Activated effector memory CD4-positive, alpha-beta T cell treated with anti-CD3 and anti-CD28 coated beads, Interleukin-2, amount 50 U/mL, for 16 hours (primary cell): ENCODE measurements at places on chromosomes 5 and 9.
A peak's percentile ranks its signal among the peaks of the same experiment; 100 is the strongest.

DNA sequence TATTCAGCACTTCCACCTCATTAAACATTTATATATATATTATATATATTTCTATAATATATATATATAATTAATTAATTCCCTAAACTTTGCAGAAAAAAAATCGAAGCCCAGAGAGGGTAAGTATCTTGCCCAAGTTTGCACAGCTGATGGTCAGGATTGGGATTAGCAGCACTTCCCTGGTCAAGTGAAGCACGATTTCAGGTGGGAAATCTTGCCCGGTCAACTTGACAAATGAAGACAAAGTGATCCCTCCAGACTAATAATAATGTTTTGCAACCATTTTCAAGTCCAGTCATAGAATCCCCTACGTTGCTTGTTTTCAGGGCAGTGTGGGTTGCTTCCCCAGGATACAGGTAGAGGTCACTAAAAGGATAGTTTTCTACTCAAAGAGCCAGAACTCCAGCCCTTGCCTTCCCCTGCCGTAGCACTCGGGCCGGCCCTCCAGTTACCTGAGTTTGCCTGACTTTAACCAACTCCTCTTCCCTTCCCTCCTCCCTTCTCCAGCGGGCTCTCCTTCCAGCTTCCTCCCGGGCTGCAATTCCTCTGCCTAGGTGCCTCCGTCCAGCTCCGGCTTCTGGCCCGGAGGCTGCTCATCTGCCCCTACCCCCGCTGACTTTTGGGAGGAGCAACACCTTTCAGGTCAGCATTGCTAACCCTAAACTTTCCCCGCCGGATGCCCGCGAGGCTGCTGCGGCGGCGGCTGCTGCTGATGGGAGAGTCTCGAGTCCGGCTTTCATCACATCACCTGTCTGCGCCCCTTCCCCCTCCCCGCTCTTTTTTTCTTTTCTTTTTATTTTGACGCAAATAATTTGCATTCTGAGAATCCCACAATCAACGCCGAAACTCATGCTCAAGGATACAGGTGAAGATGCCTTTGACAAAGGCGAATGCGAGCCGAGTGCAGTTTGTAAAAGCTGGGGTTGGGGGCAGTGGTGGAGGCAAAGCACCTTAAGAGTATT lies 930 bp downstream of the PRLR start:
- DNase-seq = no peak

DNA sequence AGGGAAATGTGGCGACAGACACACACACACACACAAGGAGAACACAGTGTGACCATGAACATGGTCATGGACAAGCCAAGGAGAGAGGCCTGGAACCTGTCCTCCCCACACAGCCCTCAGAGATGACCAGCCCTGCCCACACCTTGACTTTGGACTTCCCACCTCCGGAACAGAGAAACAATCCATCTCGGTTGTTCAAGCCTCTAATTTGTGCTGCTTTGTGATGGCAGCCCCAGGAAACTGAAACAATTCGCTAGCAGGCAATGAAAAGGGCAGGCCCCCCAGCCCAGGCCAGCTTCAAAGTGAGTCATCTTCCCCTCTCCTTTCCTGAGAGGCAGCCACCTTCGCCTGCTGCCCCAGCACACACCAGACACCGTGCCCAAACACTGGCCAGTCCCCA lies 47.7 kb downstream of the NSUN2 start:
- no peak for DNase-seq

DNA sequence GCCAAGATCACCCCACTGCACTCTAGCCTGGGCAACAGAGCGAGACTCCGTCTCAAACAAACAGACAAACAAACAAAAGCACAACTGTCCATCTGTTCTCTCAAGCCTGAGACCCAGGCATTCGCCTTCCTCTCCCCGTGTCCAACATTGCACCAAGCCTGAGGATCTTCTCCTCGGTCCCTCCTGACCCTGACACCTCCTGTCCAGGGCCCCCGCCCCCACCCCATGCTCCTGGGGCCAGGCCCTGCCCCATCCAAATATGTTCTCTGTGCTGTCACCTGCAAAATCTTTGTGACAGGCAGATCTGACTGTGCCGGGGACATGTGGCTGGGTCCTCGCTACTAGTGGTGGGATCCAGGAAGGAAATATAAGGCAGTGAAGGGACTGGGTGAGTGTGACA lies 33.4 kb upstream of the UNC5A start:
- peak; percentile 8 for DNase-seq

DNA sequence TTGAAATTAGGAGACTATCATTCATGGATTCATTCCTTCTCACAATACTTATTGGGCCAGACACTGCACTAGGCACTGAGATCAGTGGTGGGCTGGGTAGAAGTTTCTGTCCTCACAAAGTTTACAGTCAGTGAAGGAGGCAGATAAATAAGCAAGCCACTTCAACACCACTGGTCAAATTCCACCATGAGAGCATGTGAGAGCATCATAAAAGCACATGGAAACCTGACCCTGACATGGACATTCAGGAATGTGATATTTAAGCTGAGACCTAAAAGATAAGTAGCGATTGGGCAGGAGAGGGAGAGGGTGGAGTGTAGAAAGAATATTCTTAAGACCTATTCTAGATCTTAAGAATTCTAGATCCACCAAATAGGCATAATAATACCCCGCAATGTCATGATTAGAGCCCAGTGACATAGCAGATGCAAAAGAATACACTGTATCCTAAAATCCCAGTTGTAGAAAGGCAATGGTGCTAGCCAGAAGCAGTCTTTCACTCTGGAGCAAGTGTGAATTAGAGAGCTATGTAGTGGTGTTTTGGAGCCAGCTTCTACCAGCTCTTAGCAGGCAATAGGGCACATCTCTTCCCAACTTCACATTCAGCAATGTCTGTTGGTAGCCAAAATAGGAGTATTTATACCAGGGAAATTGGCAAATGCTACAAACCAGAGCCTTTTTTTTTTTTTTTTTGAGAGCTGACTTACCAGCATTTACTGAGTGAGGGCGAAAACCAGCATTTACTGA lies 46.4 kb downstream of the SH3RF2 start:
- DNase-seq = no peak

- DNase-seq = peak; percentile 79
Measured at GRCh38 chr5:139470821-139471300, at the start of gene SMIM33. SMIM33 (plus strand) TSS chr5:139471004; CDS start chr5:139471122, 118 bp downstream.

- no peak for DNase-seq
Measured at GRCh38 chr9:108417726-108418125, 438.1 kb downstream of the ACTL7B start.
